Activated B cell treated with CpG ODN at 0.5 μM for 24 hours (primary cell): ENCODE measurements at places on chromosomes 7 and 10. TPM values are rescaled to one million over a fixed set of nuclear protein-coding genes. Genes with fewer than 3 reads are reported as not detected.

Gene BBS9
- 18.3 and 18.6 TPM in 2 replicates for total RNA-seq

- no peaks in the 10 kb centered on the region for H3K36me3 ChIP-seq
- H3K27ac ChIP-seq = no peak overlapping the region
- H3K27me3 ChIP-seq = no peaks in the 10 kb centered on the region
Observed at GRCh38 chr7:91609525-91609924, 271.0 kb downstream of the MTERF1 start.

Gene KNDC1
- 0.09 TPM in 1 of 2 replicates, not detected in the other for total RNA-seq

Gene TSPAN13
- 15.1 and 17.8 TPM in 2 replicates for total RNA-seq

DNA sequence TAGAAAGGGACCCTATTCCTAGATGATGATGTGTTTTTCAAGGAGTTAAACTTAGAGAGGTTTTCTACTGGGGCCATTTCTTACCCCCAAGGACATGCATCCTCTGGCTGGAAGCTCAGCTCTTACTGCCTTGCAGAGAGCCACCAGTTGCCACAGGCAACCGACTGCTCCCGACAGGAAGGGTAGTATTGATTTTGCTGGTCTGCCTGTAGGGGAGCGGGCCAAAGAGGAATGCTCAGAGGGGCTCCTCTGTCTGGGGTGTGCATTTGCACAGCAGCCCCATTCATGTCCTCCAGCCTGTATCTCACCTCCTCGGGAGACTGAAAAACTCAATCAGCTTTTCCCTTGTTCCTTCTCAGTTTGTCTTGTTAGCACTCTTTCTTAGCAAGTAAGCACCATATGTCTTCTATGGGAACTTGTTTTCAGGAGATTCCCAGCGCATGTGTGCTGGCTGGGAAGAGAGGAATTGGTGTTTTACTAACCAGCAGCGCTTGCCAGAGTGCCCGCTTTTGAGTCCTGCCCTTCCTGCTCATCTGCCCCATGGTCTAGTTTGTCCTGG lies 739.0 kb upstream of the GALNT17 start:
- no peaks in the 10 kb centered on the region for H3K4me1 ChIP-seq
- DNase-seq = no peak
- no peak overlapping the region for H3K4me3 ChIP-seq
- H3K36me3 ChIP-seq = peaks cover 7% of the 10 kb centered on the region
- H3K27ac ChIP-seq = no peak overlapping the region

DNA sequence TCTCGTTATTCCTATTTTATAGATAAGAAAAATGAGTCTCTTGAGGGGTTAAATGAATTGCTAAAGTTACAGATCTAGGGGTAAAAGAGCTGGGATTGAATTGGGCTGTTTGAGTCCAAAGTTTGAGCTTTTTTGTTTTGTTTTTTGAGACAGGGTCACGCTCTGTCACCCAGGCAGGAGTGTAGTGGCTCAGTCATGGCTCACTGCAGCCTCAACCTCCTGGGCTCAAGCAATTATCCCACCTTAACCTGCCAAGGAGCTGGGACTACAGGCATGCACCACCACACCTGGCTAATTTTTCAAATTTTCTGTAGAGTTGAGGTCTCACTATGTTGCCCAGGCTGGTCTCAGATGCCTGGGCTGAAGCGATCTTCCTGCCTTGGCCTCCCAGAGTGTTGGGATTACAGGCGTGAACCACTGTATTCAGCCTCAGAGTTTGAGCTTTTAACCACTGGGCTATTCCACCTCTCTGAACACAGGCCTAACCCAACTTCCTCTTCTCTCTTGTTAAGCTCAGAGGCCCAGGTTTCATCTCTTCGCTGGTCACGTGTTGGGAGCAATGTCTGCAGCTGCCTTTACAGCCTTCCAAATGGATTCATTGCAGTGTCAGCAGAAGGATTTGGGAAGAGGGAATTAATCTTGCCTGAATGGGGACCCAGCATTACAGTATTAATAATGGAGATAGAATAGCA lies 8.0 kb downstream of the SUFU start:
- peaks cover 16% of the 10 kb centered on the region for H3K4me1 ChIP-seq
- peak overlapping the region; percentile 42 for H3K4me3 ChIP-seq
- peaks cover 38% of the 10 kb centered on the region for H3K36me3 ChIP-seq
- H3K27ac ChIP-seq = peak overlapping the region; percentile 86
- DNase-seq = no peak

- no peak for DNase-seq
- H3K4me3 ChIP-seq = no peak overlapping the region
- peaks cover 2% of the 10 kb centered on the region for H3K27me3 ChIP-seq
- no peaks in the 10 kb centered on the region for H3K36me3 ChIP-seq
- H3K27ac ChIP-seq = no peak overlapping the region
Observed at GRCh38 chr10:71891437-71891836, 40.4 kb upstream of the PSAP start.
